ENCODE measurements at places on chromosomes 16 and 17.

DNA sequence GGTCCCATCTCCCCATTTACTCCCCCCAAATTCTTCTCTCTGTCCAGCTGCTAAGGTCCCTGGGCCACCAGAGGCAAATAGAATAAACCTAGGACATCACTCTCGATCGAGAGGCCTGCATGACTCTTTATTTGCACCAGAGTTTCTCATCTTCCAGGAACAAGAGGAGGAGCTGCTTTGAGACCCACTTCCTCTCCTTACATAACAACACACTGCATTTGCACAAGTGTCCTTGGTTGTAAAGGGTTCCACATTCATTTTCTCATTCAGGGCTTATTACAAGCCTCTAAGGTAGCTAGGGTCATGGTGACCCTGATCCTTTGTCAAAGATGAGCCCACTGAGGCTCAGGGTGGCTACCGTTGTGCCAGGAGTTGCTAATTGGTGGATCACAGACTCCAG, 38.1 kb upstream of the RHOT1 start:
- no peak for DNase-seq

DNA sequence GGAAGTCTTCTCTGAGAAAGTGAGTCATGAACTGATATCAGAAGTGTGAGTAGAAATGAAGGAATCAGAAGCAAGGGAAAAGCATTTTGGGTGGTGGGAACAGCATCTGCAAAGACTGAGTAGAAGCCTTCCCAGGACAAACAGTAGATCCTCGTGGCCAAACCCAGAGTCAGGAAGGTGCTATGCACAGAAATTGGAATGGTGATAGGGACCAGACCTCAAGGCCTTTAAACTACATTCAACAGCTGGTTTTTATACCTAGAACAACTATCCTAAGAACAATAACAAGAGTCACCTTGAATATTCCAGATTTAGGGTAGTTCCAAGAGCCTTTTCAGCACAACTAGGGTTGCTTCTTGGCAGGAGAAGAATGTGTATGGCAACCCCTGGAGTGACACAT, 15.3 kb downstream of the ABAT start:
- DNase-seq: no peak

- no peak for DNase-seq
Observed at GRCh38 chr16:18050777-18051176, 285.8 kb downstream of the NPIPA8 start.

GRCh38 chr17:32266389-32267301, 1.0 kb downstream of the RHBDL3 start:
- no peak for DNase-seq

DNA sequence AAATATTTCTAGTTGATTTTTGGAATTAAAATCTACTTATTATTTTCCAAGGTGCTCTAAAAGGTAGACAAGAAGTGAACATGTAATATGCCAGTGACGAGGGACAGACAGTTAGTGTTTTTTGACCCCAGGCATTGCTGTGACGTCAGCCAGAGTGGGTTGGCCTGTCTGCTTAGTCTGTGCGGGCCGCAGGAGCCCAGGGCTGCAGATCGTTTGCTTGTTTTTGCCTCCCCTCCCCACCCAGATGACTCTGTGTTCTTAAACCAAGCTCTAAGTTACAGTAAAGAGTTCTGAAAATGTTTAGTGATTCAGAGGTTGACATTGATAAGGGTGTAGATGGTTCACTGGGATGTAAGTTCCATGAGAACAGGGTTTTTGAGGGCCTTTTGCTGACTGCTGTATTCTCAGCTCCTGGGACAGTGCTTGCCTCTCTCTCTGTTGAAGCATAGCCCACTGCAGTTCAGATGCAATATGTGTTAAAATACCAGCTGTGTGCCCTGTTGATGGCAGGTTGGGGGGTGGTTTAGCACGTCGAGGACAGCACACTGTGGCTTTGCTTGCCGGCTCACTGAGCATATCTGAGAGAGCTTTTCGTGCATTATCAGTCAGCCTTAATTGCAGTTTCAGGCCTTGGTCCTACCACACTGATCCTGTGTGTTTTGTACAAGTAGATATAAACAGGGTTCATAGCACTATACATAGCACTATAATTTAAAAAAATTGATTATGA, 64.8 kb downstream of the SEC14L1 start:
- DNase-seq: no peak

DNA sequence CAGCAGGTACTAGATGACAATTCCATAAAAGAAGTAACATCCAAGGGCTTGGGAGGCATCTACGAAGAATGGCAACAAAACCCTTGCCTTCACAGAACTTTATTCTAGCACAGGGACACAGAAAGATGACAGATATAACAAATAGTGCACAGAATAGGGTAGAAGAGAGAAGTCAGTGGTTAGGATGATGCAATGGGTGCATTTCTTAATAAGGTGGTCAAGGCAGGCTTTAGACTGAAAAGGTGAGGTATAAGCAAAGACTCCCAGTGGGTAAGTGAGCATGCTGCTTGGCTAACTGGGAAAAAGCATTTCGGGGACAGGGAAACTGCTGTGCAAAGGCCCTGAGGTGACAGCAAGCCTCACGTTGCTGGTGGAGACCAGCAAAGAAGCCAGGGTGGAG, 175.9 kb downstream of the XYLT1 start:
- DNase-seq: no peak

DNA sequence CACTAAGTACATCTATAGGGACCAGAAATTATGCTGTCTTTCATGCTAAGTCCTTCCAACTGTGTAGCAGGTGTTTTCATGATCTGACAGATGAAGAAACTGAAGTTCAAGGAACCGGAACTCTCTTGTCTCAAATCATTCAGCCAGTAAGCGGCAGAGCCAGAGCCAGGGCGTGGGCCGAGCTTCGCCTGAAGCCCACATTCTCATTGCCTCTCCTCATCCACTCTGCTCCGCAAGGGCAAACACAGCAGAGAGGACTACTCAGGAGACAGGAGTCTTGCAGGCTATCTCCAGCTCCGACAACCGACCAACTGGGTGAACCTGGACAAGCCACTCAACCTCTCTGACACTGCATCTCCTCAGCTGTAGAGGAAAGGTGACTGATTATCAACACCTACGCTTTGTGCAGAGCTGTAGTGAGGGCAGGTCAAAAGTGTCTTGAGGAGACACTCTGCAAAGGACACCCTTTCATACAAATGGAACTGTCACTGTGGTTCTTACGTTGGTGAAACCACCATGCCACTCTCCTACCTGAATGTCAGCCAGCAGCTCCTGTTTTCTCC, 72.9 kb downstream of the CYTH1 start:
- no peak for DNase-seq

GRCh38 chr17:56898874-56899273, 15.0 kb downstream of the TRIM25 start:
- no peak for DNase-seq

- peak; percentile 96 for DNase-seq
Observed at GRCh38 chr17:40287494-40288369, at the start of gene CDC6. Gene CDC6 (plus strand): TSS chr17:40287879. CDS start chr17:40289421, 1,542 bp downstream.

DNA sequence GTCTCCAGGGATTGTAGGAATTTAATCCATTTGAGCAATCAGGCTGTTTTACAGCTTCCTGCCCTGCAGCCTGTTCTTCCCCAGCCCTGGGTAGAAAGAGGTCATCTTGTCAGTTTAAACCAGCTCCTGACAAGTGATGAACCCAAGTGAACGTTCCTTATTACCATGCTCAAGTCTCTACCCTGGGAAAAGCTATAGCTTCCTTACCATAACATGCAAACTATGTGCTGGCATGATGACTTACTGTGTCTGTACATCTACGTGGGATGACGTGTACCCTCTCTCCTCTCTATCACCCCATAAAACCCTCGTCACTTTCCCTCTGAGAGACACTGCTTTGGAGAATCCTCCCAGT, 452.2 kb downstream of the XYLT1 start:
- DNase-seq: no peak
